Fibroblast of pulmonary artery (primary cell): ENCODE measurements at places on chromosomes 13 and 19.

DNA sequence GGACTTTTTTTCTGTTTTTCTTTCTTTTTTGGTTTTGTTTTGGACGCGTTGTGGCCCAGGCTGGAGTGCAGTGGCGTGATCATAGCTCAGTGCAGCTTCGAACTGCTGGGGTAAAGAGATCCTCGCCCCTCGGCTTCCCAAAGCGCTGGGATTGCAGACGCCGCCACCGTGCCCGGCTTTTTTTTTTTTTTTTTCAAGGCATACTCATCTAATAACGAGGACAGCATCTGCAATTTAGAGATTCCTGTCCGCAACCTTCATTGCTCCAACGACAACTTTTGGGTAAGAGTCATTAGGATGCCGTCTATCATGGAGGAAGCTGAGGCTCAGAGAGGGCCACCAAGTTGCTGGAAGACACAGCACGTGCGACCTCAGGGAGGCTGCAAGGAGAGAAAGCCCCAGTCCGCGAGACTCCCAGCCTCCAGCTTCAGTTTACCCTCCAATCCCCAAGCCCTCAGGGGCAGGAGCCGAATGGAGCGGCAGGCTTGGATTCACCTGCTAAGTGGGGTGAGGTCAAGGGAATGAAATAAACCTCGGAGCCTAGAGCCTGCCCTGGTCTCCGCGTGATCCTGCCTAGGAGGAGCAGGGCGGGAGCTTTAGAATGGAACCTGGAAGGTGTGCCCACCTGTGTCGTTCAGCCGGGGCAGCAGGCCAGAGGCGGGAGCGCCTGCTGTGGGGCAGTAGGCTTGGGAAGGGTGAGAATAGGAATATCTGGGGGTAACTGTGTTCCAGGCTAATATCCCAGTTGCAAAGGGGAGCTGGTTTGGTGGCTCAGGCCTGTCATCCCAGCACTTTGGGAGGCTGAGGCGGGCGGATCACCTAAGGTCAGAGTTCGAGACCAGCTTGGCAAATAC is 676 bp upstream of the POLRMT start:
- no peak for DNase-seq

DNA sequence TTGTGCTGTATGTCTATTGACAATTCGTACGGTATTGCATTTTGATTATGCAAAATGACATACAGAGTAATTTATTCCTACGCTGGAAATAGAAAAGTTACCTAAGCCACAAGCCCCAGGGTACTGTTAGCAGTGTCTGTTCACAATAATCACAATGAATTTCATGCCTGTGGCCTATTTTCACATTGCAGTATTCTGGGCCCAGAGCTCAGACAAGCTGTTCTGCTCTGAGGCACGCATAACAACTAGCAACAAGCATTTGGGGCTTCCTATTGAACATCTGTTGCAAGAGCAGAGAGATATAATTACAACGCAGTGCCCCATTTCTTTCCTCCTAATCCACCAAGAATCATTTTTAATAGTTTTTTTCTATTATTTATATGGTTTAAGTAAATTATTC is 158.9 kb upstream of the SGCG start:
- no peak for DNase-seq

DNA sequence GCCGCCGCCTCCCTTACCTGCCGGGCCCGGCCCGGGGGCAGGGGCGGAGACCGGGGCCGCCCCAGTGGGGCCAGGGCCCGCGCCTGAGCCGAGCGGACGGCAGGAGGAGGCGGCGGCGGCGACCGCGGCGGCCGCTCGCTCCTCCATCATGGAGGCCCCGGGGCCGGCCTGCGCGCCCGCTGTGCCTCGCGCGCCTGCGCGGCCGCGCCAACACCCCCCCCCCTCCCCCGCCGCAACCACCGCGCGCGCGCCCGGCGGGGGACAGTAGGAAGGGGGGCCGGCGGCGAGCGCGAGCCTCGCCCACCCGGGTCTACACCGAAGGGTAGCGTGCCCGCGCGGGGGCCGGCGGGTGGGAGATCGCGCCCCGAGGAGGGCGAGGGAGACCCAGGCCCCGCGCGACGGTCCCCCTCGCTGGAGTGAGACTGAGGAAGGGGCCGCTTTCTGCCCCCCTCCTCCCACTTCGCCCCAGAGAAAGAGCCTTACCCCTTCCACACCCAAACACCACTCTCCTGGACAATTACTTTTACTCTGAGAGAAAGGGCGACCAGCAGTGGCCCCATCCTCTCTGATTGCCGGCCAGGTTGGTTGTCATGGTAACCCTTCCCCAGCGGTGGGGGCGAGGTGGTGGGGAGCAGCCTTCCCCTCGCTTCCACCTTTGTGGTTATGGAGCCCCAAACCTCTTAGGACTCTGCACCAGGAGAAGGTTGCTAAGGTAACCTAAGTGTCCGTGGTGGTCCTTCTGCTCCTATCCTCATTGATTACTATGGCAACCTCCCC is at the start of gene STRN4:
TSS of gene STRN4 (minus strand) at position 170 of the 777 bp plus-strand sequence. CDS start at position 150, 20 bp downstream.
- no peak for DNase-seq

GRCh38 chr13:99433543-99434075 is 67.7 kb upstream of the TM9SF2 start:
- DNase-seq = no peak

DNA sequence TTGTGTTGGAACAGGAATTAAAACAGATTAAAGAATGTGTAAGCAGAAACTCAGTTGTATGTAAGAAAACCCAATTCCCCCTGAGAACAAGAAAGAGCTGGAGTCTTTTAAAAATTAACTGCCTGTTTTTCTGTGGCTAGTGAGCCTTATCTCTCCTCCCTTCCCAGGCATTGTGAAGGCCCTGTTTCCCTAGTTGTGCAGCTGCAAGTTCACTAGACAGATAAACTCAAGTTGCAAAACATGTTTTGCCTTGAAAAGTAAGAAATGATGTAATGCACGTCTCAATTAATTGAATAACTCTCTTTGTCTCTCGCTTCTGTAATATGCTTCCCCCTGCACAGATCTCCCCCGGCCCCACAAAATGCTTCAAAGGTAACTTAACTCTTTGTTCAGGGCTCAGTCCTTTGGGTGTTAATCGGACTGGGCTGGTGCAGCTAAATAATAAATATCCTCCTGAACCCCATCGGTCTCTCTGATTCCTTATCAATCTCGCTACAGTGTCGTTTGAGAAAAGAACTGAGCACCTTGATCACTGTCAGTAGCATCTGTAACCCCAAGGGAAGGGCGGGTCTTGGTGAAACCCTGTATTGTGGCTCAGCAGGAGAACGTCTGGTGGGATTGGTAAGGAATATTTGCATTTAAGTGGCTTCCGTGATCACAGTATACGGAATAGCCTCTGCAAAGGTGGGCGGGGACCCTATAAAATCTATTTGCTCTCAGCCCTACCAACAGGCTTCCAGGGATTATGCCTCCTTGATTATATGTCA is 1.6 kb upstream of the ZNF556 start:
- no peak for DNase-seq

DNA sequence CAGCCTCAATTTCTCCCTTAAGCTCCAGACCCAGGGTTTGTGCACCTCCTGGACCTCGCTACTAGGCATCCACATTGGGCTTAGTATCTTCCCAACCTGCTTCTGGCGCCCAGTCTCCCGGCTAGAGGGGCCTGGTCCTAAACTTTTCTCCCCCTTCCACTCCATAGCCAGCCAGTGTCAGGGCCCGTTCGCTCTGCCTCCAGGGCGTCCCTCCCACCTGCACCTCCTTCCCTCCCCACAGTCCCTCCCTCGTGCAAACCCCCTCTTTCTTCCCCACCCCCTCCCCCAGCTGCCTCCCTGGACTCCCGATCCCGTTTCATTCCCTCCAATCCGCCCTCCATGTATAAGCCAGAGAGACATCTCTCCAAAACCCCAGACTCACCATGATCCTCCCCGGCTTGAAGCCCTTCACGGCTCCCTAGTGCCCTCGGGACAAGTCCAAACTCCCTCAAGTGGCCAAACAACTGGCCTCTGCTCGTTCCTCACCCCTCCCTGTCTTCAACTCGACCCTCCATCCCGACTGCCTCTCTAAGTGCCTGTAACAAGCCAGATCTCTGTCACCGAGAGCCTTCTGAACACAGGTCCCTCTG is 997 bp upstream of the SAMD4B start:
- DNase-seq = no peak

GRCh38 chr19:40524655-40525054 is 52.0 kb upstream of the SHKBP1 start:
- no peak for DNase-seq

DNA sequence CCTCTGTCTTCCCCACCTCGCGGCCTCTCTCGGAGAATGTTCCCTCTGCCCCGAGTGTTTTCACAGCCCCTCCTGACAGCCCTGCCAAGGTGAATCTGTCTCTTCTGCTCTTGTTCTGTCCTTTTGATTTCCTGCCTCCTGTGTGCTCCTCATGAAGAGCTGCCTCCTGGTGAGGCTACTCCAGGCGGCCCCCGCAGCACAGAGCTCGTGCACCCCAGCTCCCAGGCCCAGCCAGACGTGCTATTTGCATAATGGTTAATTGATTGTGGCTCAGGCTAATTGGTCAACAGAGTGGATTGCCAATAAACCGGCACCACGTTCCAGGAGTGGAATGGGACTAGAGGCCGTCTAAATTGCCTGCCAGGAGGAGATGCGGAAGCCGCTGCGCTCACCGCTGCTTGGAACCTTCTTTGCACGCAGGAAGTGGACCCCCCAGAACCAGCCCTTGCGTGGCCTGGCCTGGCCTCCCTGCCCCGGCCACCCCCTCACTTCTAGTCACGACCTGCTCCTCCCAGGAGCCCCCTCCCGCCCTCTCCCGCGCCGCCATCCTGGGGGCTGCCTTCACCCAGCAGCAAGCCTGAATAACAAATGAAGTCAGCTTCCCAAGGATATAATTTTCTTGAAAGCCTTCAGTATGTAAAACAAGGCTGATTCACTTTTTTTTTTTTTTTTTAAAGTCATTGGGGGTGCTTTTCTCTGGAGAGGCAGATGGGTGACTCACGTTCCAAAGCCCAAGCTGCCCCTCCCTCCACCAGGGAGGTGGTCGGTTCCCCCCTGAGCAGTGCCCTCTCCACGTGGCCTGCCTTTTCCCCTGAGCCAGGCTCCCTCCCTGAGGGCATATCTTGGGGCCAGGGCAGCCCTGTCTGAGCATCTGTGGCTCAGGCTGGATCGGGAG is 144.0 kb downstream of the KDM4B start:
- DNase-seq = peak; percentile 10

- no peak for DNase-seq
Observed at GRCh38 chr13:20414546-20415305, 110.9 kb downstream of the CRYL1 start.

GRCh38 chr19:42248270-42249148 is 6.1 kb upstream of the GSK3A start:
- DNase-seq = no peak

- DNase-seq = peak; percentile 61
Observed at GRCh38 chr19:48900477-48901406, 630 bp downstream of the NUCB1 start.

DNA sequence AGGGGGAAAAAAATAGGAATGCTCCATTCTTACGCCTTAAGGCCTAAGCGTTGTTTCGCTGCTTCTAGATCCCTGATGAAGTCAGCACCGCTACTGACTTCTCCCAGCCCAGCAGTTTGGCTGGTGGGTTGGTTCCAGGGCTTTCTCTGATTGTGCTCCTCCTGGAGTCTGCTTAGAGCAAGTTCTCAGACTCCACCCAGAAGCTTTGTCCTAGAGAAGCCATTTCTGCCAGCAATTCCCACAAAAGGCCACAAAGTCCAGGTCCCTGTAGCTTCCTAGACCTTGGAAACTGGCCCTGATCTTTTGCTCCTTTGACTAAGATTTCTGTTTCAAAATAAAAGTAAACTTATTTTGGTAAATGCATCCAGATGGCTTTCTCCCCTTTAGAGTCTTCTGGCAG is 65.4 kb downstream of the KCTD12 start:
- DNase-seq = peak; percentile 62

DNA sequence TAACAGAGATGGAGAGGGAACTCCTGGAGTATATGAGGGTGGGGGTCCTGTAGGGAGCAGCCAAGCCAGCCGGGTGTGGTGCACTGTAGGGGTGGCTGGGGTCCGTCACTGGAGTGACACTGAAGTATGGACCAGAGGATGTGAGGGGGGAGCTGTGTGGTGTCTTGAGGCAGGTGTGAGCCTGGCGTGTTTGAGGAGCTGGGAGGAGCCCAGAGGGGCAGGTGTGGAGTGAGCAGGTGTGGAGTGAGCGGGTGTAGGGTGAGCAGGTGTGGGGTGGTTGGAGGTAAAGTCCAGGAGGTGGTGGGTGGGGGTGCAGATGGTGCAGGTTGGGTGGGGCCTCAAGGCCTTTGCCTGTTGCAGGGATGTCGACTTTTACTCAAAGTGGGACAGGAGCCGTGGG is 5.9 kb downstream of the B3GNT8 start:
- DNase-seq = no peak

- DNase-seq = peak; percentile 38
Observed at GRCh38 chr19:36916991-36917390, 859 bp downstream of the ZNF568 start.

- no peak for DNase-seq
Observed at GRCh38 chr13:98273824-98274742, 97.0 kb upstream of the RNF113B start.

GRCh38 chr13:73056565-73056962 is 2.2 kb upstream of the KLF5 start:
- no peak for DNase-seq

DNA sequence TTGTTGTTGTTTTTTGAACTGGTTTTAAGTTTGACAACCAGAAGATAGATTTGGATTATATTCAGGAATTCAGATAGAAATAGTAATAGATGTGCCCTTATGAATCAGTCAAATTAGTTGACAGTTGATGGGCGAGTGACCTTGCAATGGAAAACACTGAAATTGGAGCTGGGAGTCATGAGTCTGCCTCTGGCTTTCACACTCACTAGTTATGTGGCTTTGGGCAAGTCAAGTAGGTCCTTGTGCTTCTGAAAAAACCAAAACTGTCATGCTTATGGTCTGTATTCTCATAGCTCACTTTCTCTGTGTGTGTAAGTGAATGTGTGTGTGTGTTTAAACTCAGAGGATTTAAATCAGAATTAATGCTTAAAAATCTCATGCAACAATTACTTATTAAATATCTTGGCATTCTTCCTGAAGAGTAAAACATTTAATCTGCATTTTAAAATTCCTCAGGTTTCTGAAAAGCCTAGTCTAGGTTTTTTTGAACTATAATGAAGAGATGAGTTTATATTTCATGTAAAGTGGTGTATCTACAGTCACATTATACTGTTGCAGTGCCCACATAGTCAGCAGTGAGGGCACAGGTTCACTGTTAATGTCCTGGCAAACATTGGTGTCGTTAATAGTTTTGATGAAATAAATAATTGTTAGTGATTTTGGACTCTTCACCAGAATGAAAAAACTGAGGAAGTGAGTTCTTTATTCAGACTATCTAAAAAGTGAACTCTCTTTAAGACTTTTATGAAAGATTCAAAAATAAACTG is 32.5 kb downstream of the UCHL3 start:
- no peak for DNase-seq

GRCh38 chr19:53545271-53546065 is 7.5 kb downstream of the ZNF331 start:
- DNase-seq = no peak

- no peak for DNase-seq
Observed at GRCh38 chr19:30807278-30807677, 435.1 kb downstream of the ZNF536 start.

- DNase-seq = no peak
Observed at GRCh38 chr13:98221234-98221633, 44.2 kb upstream of the RNF113B start.

- peak; percentile 39 for DNase-seq
Observed at GRCh38 chr19:11269408-11269807, 7.1 kb upstream of the DOCK6 start.

GRCh38 chr19:13036366-13036976 is 41.2 kb downstream of the NFIX start:
- peak; percentile 69 for DNase-seq
